ENCODE measurements at places on chromosomes 6 and 20.

DNA sequence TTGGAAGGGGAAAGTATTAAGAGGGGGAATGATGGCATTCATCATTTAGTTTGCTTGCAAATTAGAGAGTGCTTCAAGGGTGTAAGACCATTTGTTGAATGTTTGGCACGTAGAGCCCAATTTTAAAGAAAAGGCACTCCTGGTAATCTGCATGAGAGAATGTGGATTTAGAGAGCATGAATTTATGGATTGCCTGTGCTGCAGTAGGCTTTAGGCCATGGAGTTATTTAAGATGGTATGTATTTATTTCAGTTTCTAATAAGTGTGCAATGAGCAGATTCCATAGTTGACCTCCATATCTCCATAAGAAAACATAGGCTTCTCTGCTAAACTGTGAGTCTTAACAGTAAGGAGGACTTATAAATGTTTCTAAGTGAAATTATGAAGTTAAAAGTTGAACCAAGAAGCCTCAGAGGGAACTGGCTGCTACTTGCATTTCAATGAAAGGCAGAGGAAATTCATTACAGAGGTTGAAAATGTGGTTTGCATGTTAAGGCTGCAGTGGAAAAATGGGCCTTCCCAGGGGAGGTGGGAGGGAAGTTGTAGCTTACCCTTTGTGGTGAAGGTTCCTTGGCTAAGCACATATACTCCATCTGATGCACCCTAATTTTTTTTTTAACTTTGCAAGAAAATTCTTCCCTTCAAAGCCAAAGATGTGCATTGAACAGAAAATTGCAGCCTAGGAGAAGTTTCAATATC lies 134.2 kb downstream of the CARMIL1 start:
- DNase-seq: no peak

GRCh38 chr6:136012198-136012887 lies 160.8 kb downstream of the PDE7B start:
- no peak for DNase-seq

- DNase-seq: no peak
These were observed 28.7 kb downstream of the SMPDL3A start for GRCh38 chr6:122817766-122818165.

DNA sequence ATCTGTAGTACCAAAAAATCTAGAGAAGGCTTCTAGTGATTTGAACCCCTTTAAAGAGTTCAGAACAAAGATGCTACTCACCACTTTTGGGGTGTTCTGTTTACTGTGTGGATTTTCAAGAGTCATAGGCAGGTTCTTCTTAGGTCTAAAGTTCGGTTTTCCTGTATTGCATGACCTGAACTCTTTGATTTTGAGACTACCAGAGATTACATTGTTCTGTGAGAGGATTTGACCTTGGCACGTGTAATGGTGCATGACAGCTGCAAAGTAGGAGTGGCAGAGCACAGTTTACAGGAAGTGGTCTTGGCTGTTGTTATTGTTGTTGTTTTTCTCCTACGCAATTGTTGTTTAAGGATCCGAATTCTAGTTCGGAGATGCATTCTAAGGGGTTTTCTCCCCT lies 592.7 kb downstream of the EPHA7 start:
- peak; percentile 13 for DNase-seq

DNA sequence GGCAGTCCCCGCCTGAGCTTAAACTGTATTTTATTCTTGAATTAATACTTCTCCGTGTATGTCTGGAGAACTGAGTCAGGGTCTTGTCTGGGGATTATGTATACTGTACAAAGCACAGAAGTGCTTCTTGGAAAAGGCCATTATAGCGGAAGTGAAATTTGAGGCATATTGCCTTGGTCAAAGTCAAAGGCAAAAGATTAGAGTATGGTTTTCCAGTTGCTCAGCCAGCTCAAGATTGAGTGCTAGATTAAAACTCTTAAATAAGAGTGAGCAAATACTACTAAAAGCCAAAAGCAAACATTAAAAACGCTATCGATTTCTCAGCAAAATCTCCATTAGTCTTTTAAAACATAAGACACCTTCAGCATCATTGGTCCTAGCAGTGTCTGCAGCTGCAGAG lies 207.7 kb upstream of the MAN1A1 start:
- no peak for DNase-seq

DNA sequence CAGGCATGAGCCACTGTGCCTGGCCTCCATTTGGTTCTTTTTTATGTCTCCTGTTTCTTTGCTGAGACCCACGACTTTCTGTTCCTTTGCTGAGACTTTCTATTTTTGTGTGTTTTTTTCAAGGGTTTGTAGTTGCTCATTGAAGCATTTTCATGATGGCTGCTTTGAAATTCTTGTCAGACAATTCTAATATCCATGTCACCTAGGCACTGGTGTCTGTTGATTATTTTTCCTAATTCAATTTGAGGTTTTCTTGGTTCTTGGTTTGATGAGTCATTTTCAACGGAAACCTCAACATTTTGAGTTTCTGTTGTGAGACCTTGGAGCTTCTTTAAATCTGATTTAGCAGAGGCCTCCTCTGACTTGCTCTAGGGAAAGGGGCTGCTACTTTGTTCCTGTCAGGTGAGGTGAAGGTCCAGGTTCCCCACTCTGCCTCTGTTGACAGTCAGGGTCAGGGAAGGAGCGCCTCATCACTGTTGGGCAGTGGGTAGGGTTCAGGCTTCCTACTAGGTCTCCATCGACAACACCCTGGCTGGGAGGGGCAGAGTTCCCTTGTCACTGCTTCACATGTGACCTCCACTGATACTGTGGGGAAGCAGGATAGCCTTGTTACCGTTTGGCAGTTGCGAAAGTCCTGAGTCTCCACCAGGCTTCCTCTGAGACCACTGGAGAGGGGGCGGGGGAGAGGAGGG lies 67.2 kb upstream of the RNF24 start:
- DNase-seq: no peak

DNA sequence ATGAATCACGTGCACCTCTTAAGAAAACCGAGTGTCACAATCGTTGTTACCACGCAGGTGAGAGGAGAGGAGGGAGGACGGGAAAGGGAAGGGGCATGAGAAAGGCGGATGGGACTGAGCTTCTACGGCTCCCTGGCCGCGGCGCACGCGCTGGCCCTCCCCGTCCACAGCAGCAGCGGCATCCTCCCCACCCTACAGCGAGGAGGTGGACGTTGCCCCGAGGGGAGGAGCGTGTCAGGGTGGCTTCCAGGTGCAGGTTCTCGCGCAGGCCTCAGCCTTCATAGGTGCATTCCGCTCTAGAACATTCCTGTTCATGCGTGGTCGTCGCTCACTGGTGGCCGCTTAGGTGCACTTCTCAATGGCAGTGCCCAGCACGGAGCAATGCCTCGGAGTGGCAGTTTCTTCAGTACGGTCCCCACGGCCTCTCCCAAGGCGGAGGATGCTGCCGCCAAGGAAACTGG lies 29.7 kb upstream of the AFDN start:
- no peak for DNase-seq

GRCh38 chr6:73747289-73747688 lies 51.3 kb downstream of the CD109 start:
- DNase-seq: no peak

DNA sequence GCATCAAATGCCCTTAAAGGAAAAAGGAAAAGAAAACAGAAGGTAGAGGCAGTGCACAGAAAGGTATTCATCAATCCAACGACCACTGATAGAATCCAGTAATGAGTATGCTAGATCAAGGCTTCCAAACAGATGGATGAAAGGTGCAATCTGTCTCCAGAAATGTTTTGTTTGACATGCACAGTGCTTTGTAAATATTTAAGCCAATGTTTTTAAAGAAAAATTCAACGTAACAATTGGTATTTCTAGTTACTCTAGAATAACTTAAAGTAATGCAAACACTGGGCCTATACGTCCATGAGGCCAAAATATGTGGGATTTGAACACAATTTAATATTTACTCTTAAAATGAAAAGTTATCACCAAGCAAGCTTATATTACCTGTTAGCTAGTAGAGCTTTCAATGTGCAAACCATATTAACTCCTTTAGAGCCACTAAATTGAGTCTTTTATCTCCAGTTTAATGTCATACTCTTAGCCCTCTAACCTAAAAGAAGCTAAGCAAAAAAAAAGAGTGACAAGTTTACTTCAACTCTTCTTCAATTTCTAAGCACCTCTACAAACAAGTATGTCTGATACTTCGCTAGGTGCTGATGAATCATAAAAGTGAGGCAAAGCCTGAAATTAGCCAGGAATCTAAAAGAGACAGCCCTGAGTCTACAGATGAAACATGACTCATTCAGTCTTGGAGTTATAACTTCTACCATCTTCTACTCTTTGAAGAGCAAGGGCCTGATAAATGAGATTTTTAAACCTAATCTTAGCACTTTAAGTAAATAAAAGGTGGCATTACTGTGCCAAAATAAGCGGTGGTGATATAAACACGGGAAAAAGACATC lies 169.8 kb downstream of the PTPRK start:
- no peak for DNase-seq

DNA sequence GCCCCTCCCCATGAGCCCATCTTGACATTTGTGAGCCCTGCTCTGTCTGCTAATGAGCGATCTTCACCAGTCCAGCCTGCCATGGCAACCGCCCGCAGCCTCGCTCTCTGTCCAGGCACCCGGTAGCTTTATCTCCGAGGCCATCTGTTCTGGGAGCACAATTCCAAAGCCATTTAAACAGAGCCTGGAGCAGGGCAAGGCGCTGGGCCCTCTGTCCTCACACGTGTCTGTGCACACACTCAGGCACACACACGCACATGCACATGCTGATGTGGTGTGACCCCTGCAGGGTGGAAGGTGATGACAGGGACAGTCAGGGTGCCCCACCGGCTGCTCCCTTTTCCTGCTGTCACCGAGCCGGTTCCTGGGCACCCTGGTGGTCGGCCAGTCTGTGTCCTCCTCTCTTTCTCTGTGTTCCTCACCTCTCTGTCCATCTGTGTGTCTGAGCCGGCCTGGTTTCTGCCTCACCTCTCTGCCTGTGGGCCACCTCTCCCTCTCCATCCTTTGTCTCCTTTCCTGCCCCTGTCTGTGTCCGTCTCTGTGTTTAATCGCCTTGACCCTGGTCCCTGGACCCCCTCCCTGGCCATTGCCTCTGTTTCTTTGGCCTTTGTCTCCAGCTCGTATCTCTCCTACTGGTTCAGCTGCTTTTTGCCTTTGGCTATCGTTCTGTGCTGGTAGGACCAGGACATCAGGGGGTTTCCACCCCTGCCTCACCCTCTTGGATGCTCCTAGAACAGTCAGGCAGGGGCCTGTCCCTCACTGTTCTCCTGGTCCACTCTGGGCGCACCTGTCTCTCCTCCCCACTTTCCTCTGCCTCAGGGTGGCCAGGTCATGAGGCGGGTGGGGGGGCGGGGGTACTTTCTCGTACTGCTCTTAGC lies 8.8 kb upstream of the MYT1 start:
- DNase-seq: no peak

DNA sequence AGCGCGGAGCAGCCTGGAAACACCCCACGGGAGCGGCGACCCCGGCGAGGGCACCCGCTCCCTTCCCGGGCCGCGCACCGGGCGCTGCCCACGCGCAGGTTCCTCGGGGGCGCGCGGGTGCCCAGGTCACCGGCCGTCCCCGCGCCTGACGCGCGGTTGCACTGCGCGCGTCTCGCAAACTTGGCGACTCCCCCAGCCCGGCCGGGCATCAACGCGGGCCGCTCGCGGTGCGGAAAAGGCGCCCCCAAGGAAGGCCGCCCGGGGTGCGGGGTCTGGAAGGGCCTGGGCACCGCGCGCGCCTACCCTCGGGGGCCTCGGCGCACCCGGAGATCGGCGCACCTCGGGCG lies 555 bp upstream of the ZBTB46 start:
- DNase-seq: peak; percentile 25

DNA sequence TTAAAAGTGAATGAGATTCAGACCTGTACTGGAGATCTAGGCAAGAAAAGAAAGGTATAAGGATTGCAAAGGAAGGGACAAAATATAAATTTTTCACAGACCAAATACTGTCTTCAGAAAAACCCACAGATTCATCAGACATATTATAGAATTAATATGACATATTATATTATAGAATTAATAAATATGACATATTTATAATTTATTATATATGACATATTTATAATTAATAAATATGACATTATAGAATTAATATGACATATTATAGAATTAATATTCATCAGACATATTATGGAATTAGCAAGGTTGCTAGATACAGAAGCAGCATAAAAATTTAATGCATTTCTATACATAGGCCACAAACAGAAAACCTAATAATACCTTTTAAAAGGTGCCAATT lies 44.7 kb upstream of the GNRH2 start:
- DNase-seq: no peak

GRCh38 chr6:169164451-169164850 lies 89.2 kb downstream of the THBS2 start:
- DNase-seq: no peak

DNA sequence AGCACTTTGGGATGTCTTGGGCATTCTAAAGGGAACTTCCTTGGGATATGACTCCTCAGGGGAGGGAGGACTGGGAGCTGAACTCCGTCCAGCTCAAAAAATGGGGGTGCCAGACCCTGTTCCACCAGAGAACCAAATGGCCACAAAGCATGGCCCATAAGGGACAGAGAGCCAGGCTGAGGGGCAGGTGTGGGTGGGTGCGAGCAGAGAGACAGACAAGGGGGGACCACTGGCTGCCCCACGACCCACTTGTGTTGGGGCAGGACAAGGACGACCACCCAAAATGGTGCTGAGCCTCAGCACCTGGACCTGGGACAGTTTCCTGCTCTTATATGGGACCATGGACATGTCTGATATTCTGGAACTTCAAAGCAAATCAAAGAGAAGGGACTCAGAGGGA lies 148.2 kb upstream of the MLN start:
- no peak for DNase-seq

- no peak for DNase-seq
These were observed 43.9 kb upstream of the GGTLC1 start for GRCh38 chr20:24032400-24032898.

DNA sequence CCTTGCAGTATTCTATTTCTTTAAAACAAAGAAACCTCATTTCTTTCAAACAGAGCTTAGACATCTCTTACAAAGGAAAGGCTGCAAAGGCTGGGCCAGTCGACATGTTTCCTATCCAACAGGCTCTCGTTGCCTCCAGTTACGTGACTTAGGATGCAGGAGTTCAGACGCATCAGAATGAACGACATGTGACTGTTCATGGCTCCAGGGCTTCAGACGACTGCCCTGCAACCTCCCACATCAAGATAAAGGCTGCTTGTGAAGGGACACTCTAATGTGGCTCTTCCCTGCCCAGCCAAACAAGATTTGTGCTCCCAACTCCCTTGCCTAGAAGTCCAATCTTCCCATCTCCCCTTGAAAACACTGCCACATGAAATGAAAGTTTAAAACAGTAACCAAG lies 14.3 kb upstream of the NEDD9 start:
- DNase-seq: no peak
